Activated T-cell treated with anti-CD3 and anti-CD28 coated beads, Interleukin-2, amount 50 U/mL, for 24 hours (primary cell): ENCODE measurements at places on chromosomes 7 and 10.

- no peak for DNase-seq
Measured at GRCh38 chr7:121831351-121831750, 41.6 kb upstream of the PTPRZ1 start.

DNA sequence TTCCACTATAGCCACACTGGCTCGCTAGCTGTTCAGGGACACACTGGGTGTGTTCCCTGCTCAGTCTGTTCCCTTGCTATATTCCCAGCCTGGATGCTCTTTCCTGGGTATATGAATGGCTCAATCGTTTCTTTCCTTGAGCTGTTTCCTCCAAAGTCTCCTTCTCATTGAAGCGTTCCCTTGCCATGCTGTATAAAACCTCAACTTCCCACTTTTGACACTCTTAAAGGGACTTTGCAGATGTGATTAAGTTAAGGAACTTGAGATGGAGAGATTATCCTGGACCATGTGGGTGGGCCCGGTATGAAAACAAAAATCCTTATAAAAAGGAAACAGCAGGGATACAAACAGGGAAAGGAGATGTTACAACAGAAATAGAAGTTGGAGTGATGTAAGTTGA is 973.1 kb downstream of the LRMDA start:
- no peak for DNase-seq

DNA sequence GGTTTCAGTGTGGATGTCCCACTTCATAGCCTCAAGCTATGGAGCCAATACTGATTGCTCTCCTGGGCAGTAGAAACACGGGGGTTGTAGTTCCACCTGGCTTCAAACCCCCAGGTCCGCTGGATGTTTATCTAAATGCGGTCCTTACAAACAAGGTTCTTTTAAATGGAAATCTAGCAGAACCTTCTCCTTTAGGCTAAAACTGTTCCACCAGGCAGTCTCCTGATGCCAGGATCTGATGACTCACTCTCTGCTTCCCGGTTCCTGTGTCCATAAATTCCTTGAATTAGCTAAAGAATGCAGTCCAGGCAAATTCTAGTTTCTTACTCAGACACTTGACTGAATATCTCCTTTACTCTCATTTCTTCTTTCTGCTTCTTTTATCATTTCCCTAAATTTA is 108.4 kb upstream of the FAM3C start:
- DNase-seq = no peak

DNA sequence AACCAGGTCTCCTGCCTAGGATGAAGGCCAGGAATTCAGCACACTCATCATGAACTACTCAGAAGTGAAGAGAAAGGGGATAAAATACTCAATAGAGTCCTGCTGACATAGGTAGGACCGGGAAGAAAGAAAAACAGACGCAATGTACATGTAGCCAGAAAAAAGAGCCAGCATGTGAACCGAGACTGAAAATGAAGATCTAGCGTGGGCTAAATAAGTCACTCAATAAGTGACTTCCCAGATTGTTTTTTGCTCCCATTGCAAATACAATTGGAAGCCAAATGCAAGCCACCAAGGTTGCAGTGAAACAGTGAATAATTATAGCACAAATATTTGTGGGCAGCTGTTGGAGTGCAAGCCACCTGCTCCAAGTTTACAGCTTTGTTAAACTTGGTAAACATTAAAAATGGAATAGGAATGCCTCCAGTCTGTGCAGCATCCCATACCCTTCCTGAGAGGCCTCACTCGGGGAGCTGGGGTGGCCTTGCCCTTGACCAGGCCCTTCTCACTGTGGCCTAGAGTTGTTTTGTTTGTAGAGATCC is 34.7 kb upstream of the HPS1 start:
- DNase-seq = no peak

DNA sequence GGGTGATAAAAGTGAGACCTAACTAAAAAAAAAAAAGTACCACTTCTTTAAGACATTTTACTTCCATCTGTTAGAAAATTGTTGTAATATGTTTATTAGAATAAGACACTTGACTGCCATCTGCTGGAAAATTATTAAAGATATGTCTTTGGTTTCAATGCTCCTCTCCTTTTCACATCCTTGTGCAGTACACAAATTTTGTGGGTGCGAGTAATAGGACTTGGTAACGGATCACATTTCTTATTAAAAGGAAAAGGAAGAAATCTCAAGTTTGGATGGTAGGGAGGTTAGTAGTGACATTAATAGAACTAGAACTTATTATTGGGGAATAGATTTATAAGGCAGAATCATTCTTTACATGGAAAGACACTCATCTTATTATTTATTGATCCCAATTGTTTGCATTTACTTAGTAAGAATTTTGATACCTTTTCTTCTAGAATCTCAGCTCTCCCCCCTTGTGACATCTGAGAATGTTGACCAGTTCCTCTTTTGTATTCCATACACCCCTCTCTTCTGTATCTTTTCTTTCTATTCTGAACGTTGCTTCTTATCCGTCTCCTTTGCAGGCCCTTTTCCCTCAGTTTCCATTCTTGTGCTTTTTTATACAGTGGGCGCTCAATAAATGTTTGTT is 43.0 kb upstream of the RPA3 start:
- DNase-seq = no peak

DNA sequence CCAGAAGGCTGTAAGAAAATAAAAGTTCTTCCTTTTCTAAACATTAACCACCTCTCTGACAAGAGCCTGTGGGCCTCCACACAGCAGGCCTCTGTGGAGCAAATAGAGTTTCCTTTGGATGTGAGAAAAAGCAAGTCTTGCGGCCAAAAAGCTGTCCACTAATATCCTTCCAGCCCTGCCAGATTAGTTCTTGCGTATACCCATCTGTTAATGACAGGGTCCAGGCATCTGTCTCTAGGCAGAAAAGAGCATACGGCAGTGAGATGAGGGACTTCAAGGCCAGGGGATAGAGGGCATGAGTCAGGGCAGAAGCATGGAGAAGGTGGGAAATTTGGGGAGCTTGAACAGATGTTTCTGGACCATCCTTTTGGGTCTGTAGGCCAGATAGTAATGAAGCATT is 164.9 kb downstream of the NSUN6 start:
- DNase-seq = no peak

DNA sequence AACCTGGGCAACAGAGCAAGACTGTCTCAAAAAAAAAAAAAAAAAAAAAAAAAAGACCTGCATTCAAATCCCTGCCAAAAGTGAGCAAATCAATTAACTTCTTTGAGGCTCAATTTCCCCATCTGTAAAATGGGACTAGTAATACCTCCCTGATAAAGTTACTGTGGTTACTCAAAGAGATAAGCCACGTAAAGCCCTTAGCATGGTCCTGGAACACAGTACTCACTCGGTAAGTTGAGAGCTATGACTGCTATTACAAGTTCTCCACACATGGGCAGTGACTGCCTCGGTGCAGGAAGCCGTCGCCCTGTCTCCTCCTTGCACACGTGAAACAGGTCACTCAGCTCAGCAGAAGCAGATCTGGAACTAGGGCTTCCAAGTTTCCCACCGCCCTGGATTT is 37.9 kb downstream of the DDIT4 start:
- no peak for DNase-seq

DNA sequence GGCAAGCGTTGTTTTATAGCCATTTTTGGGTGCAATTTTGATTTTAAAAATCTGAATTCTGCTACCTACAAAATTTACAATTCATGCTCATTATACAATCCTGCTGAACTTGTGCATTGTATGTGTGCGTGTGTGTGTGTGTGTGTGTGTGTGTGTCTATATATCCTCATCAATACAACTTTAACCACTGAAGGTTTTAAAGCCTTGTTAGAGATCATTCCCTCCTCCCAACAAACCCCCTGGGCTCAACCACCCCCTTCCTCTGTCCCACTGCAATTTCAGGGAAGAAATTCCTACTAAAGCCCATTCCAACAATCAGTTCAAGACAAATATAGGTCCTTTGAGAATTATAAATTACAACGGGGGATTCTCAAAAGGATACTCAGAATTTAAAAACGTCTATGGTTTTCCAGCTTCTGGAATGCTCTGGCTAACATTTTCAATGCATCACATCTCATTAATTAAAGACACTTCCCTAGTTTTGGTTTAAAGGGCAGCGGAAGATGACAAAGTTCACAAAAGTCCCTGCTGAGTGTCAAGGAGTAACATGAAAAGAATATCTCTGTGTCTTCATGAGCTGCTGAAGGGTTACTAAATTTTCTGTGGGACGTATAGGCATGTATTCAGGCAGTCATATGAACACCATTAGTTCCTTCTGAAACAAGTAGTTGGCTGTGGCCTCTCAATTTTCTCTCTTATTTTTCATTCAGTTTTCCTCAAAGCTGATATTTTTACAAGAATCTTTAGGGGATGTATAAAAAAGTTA is 889 bp upstream of the SEMA3A start:
- DNase-seq = no peak

DNA sequence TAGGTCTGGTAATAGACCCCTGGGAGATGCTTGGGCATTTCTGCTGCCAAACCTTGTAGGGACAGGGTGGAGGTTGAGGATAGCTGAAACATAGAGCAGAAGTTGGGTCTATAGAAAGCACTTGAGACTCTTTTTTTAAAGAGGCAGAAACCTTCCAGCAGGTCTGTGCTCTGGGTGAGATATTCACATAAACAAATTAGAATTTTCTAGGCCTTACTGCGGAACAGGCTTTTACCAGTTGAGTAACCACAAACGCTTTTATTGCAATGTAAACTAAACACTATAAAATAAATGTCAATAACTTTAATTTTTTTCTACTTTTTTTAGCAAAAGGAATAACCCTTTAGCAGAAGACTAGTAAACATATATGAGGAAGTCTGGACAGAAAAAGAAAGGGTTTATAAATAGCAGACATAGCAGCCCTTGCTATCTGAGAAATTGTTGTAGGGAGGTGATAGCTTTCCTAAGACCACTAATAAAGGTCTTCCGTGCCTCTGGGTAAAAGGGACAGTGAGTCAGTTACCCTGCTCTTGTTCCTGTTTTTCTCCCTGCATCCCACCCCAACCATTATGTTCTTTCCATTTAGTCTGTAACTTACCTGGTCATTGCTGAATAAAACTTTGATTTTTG is 38.7 kb downstream of the CACNB2 start:
- no peak for DNase-seq

GRCh38 chr7:127858915-127859189 is 172.4 kb downstream of the LRRC4 start:
- no peak for DNase-seq

DNA sequence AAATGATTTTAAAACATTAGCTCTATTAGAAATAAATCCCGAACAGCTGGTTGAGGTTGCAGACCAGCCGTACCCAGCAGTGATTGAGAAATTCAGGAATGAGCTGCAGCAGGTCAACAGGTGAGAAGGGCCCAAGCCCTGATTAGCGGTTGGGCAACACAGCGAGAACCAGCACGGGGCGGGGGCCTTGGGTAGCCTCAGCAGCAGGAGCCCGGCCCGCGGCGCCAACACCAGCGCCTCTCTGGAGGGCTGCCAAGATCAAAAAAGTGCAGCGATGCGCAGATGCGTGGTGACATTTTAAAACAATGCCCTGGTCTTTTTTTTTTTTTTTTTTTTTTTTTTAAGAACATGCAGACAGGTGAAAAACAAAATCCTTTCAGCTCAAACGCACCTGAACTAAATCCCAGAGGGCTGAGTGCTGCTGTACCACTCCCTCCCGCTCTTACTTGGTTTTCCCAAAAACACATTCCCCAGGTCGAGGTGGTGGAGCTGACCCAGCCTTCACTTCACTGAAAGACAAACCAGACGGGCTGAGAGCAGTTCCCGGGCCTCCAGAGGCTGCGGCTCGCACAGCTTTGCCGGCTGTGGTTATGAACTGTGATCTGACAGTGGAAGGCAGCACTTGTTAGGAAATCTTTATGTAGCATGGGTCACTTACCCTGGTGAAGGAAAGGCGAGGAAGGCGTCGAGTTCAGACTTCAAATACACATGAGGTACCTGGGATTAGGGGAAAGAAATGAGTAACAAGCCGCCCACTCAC is 579.4 kb downstream of the SDK1 start:
- no peak for DNase-seq

DNA sequence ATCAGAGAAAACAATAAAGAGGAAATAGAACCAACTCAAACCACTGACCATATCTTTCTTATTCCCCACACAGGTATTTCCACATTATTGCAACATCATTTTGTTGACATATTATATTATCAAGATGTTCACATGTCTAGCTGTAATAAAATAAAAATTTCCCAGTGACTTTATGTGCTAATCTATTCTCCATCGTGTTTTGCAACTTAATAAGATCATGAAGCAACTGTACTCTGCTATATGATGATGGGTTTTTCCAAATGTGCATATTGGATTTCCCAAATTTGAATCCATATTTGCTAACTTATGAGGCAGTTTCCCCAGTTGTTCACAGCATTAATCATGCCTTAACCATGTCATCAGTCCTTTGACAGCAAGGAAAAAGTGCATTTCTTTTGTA is 127.8 kb downstream of the ITGB8 start:
- no peak for DNase-seq

GRCh38 chr7:116553168-116553964 is 28.5 kb downstream of the CAV1 start:
- no peak for DNase-seq

DNA sequence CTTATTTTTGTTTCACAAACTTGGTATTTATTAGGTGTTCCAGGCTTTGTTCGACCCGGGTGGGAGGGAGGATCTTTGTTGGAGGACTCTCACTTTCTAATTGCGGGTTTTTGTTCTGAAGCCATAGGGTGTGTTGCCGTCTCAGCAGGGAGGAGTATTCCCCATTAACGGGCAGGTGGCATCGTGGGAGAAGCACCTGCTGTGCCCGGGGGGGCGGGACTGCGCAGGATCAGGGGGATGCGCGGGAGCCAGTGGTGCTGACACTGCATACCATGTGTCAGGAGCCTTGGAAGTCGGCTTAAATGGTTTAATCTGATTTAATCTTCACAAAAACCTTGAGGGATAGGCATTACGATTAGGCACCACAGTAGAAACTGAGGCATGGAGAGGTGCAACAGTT is 113.0 kb downstream of the MGMT start:
- no peak for DNase-seq

DNA sequence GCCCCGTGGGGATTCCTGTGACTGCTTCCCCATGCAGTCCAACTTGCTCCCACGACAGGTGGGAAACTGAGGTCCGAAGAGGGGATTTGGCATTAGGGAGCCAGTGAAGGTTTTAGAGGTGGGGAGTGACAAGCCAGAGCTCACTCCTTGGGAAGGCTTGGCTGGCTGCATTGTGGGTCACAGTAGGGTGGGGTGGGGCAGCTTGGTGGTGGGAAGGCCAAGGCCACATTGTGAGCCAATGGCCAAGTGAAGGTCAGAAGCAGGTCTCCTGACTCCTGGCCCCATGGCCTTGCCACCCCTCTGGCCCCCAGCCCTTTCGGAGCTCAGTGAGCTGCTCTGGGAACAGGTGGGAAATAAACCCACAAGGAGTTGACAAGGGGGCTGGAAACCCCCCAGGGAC is 2.5 kb downstream of the C10orf105 start:
- no peak for DNase-seq

DNA sequence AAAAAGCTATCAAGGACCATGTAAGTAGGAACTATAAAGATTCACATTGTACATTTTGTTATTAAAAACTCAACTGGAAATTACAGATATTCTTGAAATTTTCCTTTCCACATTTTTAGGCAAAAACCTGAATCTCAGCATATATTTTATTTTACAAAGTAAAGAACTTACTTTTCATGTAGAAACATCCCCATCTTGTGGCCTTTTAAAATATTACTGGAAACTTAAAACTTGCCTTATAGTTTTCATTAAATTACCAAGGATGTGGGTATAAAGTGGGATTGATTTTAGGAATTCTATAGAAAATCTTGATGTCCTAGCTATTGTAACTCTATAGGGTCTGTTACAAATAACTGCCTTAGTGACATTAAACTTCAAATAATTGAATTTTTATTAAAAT is 10.6 kb downstream of the DBF4 start:
- no peak for DNase-seq
